ENCODE measurements at places on chromosomes 11 and 22.

DNA sequence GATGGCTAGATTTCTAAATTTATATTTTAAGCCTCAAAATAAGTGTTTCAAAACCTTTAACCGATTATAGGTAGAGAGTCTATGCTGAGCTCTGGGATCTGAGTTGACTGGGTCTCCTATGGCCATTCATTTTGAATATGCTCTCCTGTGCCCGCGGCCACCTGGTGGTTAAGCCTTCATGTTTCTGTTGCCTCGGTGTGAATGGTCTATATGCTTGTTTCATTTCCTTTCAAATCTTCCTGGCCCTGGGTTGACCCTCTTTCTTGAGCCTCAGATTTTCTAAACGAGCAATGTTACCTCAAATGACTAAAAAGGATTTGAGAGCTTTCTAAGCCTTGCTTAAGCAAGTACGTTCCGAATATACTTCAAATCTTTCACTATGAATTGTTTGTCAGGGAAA lies 789.4 kb upstream of the KIRREL3 start:
- DNase-seq = no peak

GRCh38 chr22:38290347-38290746 lies 17.5 kb upstream of the TMEM184B start:
- DNase-seq = no peak

- no peak for DNase-seq
Observed at GRCh38 chr11:126862664-126863243, 137.8 kb downstream of the KIRREL3 start.

- no peak for DNase-seq
Observed at GRCh38 chr11:128105511-128105910, 481.8 kb downstream of the ETS1 start.

Measured in GM12891 (cell line).